ENCODE measurements at places on chromosomes 5 and 9. TPM values are rescaled to one million over a fixed set of nuclear protein-coding genes. Genes with fewer than 3 reads are reported as not detected.

- peak; percentile 40 for DNase-seq
These were observed 928 bp downstream of the MCTP1 start for GRCh38 chr5:95283761-95284571.

DNA sequence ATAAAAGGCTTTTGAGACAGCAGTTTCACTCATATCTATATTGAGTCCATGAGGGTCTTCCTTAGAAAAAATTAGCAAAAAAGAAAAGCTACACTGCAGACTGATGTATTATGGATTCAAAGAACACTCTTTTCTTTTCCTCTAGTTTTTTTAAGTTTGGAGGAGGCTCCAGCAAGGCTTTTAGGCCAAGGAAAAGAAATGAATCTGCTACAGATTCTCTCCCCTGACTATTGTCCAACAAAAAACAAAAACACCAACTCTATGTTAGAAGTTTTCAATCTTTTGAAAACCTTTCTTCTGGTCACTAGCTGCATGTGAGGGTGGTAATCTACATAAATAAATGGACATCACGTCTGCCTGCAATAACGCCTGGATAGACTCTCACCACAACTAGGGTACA, 310.4 kb downstream of the ARL15 start:
- no peak for DNase-seq

DNA sequence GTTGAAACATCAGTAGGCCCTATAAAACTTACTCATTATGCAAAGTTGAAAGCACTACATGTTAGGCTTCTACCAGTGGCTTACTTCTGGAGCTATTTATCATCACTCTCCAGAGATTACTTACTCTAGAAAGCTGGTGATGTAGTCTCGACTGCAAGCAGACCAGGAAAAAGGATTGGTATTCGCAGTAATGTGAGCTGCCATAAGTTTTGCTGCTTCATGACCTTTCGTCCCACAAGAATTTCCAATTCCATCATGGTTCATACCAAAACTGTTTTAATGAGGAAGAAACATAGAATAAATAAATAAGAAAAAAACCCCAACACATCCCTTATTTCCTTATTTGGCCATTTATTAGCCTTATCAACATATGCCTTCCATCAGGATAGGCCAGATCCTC, 181.9 kb downstream of the ADAMTS6 start:
- DNase-seq, result peak; percentile 1

GRCh38 chr5:37448941-37449340, 69.8 kb downstream of the WDR70 start:
- DNase-seq, result no peak

DNA sequence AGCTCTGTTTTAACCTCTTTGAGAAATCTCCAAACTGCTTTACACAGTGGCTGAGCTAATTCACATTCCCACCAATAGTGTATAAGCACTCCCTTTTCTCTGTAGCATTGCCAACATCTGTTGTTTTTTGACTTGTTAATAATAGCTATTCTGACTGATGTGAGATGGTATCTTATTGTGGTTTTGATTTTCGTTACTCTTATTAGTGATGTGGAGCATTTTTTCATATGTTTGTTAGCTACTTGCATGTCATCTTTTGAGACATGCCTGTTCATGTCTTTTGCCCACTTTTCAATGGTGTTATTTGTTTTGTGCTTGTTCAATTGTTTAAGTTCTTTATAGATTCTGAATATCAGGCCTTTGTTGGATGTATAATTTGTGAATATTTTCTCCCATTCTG, 225.2 kb upstream of the TRPC7 start:
- DNase-seq, result no peak

DNA sequence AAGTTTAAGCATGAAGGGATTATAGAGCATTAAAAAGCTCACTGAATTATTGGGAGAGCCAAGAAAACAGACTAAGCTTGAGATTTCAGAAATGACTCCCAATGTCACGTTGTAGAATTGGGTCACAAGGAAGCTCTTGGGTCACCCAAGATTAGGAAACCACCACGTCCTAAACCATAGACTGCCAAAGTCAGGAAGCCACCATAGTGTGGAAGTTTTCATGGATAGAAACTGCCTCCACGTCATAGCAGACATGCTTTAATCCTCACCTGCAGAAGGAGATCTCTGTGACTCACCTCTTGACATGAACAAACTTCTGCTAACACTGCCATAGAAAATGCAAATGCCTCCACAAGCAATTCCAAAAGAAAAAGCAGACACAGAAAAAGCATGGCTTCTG, 106.3 kb downstream of the SLC1A3 start:
- DNase-seq, result no peak

- no peak for DNase-seq
These were observed 276.3 kb downstream of the COX7C start for GRCh38 chr5:86894056-86894455.

DNA sequence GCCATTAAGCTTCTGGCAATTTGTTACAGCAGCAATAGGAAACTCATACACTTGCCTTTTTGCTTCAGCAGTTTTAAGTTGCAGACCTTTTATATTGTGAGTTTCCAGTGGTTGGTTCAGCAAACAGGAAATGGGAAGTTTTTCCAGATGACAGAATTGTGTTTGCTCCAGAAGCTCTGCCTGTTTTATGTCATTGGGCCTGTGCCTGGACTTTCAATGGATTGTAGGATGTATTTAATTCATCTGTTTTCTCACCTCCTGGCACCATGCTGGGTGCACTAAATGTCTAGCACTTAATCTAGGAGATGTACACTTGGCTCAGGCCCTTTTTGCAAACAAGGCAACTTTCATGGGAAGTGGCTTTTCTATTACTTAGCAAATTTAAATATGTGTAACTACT, 100.4 kb upstream of the CLINT1 start:
- DNase-seq, result no peak

- peak; percentile 34 for DNase-seq
These were observed 270.7 kb upstream of the WWC1 start for GRCh38 chr5:168020542-168021294.

STKLD1 gene
- total RNA-seq, result 0.91 TPM

SLC46A2 gene
- not detected for total RNA-seq

MAP3K1 gene
- 14.5 TPM for total RNA-seq

HMCN2 gene
- total RNA-seq, result 0.05 TPM
